Right lobe of liver (tissue), 6 donors: ENCODE measurements at places on chromosomes 4 and X.

- peak; percentile 57 for DNase-seq
- no peaks in the 10 kb centered on the region for H3K36me3 ChIP-seq
- peak overlapping the region; percentile 94 for H3K27ac ChIP-seq
- no peaks in the 10 kb centered on the region for H3K27me3 ChIP-seq
- peaks cover 13% of the 10 kb centered on the region for H3K4me1 ChIP-seq
- H3K4me3 ChIP-seq: peak overlapping the region; percentile 63
These were observed 208.7 kb downstream of the SOWAHB start for GRCh38 chr4:76689145-76689817.

GRCh38 chr4:122960611-122961000, 38.2 kb upstream of the NUDT6 start:
- H3K27me3 ChIP-seq: no peaks in the 10 kb centered on the region
- H3K27ac ChIP-seq: no peak overlapping the region
- no peak for DNase-seq
- no peak overlapping the region for H3K4me3 ChIP-seq
- H3K36me3 ChIP-seq: no peaks in the 10 kb centered on the region

- no peaks in the 10 kb centered on the region for H3K36me3 ChIP-seq
- H3K4me1 ChIP-seq: no peaks in the 10 kb centered on the region
- no peaks in the 10 kb centered on the region for H3K27me3 ChIP-seq
These were observed 189.6 kb upstream of the LNX1 start for GRCh38 chr4:53780736-53781400.

DNA sequence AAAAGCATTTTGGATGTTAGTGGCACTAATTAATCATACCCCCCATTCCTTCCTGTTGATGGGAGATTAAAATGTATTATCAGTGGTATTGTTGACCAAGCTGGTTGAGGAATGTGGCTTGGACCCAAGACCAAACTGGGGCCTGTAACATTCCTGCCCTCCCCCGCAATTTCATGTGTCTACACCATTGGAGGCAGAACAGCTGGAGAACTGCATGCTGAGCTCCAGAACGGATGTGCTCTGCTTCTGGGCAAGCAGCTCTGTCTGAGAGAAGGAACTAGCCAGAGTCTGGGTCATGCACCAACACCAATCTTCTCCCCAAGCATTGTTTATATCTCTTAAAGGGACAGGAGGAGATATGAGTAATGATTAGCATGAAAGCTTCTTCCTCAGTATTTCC, 185.5 kb downstream of the CEP135 start:
- no peaks in the 10 kb centered on the region for H3K4me1 ChIP-seq
- no peak for DNase-seq
- H3K27ac ChIP-seq: no peak overlapping the region
- H3K36me3 ChIP-seq: no peaks in the 10 kb centered on the region
- H3K27me3 ChIP-seq: no peaks in the 10 kb centered on the region
- no peak overlapping the region for H3K4me3 ChIP-seq

- H3K36me3 ChIP-seq: no peaks in the 10 kb centered on the region
- H3K4me3 ChIP-seq: no peak overlapping the region
- DNase-seq: no peak
These were observed 107.9 kb downstream of the CPEB2 start for GRCh38 chr4:15110120-15110571.

DNA sequence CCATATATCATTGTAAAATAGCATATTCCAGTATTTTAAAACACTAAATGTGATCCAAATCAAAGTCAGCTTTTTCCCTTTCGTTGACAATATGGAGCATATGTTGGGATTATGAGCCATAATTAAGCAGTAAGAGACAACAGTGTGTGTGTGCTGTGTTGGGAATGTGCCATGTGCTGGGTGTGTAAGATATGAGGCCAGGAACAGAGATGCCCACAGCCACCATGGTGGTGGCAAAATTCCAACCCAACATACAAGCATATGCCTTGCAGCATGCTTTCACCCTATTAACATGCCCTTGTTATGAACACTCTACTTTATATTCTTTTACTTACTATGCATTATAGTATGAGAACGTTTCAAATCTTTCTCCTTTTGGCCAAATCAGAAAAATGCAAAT, 1560.4 kb upstream of the TENM3 start:
- no peak overlapping the region for H3K4me3 ChIP-seq
- H3K27me3 ChIP-seq: no peaks in the 10 kb centered on the region
- H3K36me3 ChIP-seq: no peaks in the 10 kb centered on the region
- no peaks in the 10 kb centered on the region for H3K4me1 ChIP-seq
- no peak overlapping the region for H3K27ac ChIP-seq

DNA sequence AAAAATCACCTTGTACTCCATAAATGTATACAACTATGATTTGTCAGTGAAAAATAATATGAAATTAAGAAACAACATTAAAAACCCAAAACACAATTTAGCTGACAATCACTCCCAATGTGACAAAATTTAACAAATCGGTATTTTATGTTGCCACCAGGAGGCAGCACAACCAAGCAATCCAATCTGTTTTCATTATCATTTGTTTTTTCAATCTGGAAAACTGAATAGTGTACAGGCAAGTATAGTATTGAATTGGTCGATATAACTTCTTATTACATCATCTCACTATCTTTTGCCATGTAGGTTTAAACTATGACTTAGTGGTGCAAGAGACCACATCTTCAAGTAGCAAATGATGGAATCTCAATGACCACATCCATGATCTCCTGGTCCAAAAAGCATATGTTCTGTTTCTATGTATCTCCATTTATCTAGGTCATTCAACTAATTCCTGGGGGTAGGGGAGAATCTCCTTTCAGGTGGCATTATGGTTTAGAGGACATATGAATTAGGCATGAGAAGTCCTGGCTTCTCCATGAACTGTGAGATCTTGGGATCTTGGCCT, 112.9 kb upstream of the AGA start:
- H3K27ac ChIP-seq: no peak overlapping the region
- no peaks in the 10 kb centered on the region for H3K27me3 ChIP-seq
- H3K4me1 ChIP-seq: no peaks in the 10 kb centered on the region
- no peak overlapping the region for H3K4me3 ChIP-seq
- DNase-seq: no peak

GRCh38 chrX:63506320-63506719, 155.2 kb upstream of the SPIN4 start:
- no peak for DNase-seq
- no peaks in the 10 kb centered on the region for H3K27me3 ChIP-seq
- no peaks in the 10 kb centered on the region for H3K36me3 ChIP-seq
- no peaks in the 10 kb centered on the region for H3K4me1 ChIP-seq
- no peak overlapping the region for H3K4me3 ChIP-seq
- no peak overlapping the region for H3K27ac ChIP-seq

GRCh38 chrX:134007716-134008115, 22.3 kb upstream of the GPC3 start:
- H3K36me3 ChIP-seq: no peaks in the 10 kb centered on the region
- H3K27me3 ChIP-seq: no peaks in the 10 kb centered on the region
- no peak for DNase-seq
- no peaks in the 10 kb centered on the region for H3K4me1 ChIP-seq
- no peak overlapping the region for H3K4me3 ChIP-seq

DNA sequence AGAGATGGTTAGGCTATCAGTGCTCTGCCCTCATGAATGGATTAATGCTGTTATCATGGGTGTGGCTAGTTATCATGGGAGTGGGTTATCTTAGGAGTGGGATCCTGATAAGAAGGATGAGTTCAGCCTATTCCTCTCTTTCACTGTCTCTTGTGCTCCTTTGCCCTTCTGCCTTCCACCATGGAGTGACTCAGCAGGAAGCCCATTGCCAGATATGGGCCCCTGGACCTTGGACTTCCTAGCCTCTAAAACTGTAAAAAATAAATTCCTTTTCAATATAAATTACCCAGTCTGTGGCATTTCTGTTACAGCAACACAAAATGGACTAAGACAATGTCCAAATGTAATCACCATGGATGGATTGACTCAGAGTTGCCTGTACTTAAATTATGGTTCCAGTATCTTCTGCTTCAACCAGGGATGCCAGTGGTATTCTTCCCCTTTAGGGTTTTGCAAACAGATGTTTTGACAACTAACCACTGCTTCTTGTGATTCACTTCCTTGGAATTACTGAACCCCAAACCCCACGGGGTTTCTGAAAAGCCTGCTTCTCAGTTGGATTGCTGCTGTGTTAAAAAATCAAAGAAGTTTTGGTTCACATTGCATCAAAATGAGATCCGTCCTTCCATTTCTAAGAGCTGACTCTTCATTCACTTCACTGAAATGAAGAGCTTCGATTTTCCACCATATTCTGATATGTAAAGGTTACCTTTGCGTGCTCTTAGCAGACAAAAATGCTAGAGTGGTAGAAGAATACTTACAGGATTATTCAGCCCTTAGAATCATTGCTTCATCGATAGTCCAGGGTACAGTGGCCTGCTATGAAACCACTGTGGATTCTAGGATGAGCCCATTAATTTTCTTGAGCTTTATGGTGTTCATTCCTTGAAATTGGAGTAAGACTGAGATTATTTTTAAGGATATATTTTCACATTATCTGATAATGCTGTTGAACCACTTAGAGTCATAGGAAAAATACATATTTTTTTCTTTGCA, 107.7 kb downstream of the FRMPD4 start:
- no peaks in the 10 kb centered on the region for H3K36me3 ChIP-seq
- no peaks in the 10 kb centered on the region for H3K27me3 ChIP-seq
- no peaks in the 10 kb centered on the region for H3K4me1 ChIP-seq
- no peak overlapping the region for H3K4me3 ChIP-seq

DNA sequence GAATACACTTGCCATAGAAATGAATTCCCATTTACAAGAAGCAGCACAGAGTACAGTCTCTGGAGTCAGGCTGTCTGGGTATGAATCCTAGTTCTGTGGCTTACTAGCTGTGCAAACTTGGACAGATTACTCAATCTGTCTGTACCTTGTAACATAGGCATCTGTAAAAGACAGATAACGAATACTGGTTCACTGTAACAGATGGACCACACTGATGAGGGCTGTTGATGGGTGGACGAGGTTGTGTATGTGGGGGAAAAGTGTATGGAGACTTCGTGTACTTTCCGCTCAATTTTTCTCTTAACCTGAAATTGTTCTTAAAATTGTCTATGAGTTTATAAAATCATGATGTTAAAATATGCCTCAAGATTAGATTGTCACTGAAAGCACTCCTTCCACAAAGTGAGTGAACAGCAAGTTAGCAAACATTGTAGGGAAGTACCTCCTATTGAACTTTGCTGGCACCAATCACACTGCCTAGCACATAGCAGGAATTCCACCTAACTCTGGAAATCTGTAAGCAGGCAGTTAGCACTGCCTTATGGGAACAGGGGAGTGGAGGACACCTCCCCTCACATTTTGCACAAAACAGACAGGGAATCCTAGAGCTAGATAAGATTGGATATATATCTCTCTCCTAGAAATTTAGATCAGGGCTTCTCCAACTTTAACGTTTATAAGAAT, 6.5 kb upstream of the EXOSC9 start:
- no peaks in the 10 kb centered on the region for H3K27me3 ChIP-seq
- no peaks in the 10 kb centered on the region for H3K36me3 ChIP-seq
- no peak for DNase-seq
- H3K4me1 ChIP-seq: peaks cover 4% of the 10 kb centered on the region
- no peak overlapping the region for H3K27ac ChIP-seq

GRCh38 chr4:2881431-2881830, 37.8 kb downstream of the ADD1 start:
- H3K27ac ChIP-seq: no peak overlapping the region
- no peaks in the 10 kb centered on the region for H3K4me1 ChIP-seq
- H3K36me3 ChIP-seq: peaks cover 53% of the 10 kb centered on the region
- no peaks in the 10 kb centered on the region for H3K27me3 ChIP-seq
- DNase-seq: no peak

DNA sequence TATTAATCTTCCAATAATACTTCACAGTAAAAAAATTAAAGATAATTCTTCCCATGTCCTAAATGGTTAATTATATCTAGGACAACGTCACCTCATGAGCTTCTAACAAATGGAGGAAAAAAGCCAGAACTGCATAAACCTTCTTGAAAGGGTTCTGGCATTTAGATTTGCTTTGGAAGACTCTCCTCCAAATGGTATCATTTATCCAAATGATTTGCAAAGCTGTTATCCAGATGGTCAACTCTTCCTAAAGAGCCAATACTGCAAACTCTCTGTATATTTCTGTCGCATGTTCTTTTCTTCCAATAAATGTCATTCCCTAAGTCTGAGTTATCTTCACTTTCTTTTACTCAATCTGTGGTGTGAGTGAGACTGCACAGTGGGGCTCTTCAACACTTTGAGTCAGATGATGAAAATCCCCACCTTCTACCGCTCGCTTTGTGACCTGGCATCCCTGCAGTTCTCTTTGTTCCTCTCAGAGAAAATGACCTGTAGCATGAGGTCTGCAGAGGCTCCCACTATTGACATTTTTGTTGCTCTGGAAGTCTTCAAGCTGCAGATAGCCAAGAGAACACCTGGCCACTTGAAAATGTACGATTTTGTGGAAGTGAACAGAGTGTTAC, 52.9 kb downstream of the TMEM150C start:
- no peak overlapping the region for H3K27ac ChIP-seq
- no peak for DNase-seq
- H3K27me3 ChIP-seq: no peaks in the 10 kb centered on the region

DNA sequence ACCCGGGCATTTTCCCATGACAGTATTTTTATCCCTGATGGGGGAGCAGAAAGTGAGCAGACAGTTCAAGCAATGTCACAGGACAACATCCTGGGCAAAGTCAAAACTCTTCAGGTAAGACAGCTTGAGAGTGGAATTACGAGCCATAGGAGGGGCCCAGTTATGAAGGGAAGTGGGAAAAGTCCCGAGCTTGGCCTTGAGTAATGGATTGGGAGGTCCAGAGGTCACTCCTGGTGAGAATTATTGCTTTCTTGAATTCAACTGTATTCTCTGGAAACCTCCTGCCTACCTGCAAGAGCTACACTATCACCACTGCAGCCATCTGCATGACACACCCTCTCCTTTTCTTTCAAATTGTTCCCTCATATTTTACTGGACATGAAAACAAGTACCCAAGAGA, 89.1 kb downstream of the AASDH start:
- H3K4me3 ChIP-seq: no peak overlapping the region
- H3K4me1 ChIP-seq: no peaks in the 10 kb centered on the region
- no peaks in the 10 kb centered on the region for H3K27me3 ChIP-seq
- H3K27ac ChIP-seq: no peak overlapping the region
- no peaks in the 10 kb centered on the region for H3K36me3 ChIP-seq

DNA sequence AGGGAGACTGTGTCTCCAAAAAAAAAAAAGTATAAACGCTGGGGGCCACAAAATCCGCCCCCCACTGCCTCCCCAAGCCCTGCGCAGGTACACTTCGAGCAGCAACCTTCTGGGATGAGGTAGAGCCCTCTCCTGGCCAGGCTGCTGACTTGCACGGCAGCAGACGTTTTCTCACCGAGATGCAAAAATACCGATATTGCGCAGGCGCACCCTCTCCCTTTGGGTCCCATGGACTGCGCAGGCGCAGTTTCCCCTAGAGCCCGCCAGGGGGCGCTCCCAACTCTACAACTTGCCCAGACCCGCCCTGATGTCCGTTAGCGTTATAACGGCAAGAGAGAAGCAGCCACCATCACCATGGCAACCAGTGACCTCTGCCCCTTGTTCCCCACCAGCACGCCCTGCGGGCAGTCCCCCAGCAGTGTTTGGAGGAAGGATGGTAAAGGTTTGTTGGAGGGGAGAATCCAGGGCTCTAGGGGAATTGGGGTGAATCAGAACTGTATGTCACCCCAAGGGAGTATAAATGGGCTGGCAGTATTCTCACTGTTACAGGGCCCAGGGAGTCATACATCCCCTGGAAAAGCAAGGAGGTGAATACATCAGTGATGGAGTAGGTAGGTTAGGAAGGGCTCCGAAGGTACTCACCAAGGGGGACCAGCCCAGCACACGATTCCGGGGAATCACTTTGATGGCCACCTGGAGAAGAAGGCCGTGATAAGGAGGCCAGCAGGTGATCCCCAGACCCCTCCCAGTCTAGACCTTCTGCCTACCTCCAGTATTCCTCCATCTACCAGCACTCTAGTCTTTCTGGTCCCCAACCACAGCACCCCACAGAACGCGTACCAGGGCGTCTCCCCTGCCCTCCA, 1.5 kb downstream of the PIM2 start:
- no peak overlapping the region for H3K27ac ChIP-seq
- DNase-seq: peak; percentile 93
- no peak overlapping the region for H3K4me3 ChIP-seq
- H3K4me1 ChIP-seq: no peaks in the 10 kb centered on the region
